ENCODE measurements at places on chromosomes 3 and 15.

GRCh38 chr3:25433106-25433505 lies 5.0 kb downstream of the RARB start:
- no peak for DNase-seq

DNA sequence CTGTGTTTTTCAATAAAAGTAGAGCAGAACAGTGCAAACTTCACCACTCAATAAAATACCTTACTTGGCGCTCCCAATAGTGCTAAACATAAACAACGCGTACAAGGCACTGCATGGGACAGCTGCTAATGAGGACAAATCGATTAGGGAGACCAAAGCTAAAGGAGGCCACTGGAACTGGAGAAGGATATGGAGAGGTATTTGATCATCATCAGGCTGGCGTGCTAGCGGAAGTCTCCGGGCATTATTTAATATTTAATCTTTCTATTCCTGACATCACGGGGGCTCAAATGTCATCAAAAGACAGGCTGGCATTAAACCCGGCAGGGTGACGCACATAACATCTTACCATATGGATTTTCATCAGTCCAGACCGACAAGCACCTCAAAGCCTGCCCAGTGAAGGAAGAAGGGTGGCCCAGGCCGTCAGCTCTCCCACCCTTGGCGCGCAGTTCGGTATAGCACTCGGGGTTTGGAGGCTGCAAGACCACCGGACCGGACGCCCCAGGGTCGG lies 604 bp downstream of the CCPG1 start:
- peak; percentile 34 for DNase-seq

- no peak for DNase-seq
Observed at GRCh38 chr3:62875558-62876002, 364 bp upstream of the CADPS start.

- DNase-seq, result no peak
Observed at GRCh38 chr3:48687220-48687678, 1.5 kb upstream of the NCKIPSD start.

DNA sequence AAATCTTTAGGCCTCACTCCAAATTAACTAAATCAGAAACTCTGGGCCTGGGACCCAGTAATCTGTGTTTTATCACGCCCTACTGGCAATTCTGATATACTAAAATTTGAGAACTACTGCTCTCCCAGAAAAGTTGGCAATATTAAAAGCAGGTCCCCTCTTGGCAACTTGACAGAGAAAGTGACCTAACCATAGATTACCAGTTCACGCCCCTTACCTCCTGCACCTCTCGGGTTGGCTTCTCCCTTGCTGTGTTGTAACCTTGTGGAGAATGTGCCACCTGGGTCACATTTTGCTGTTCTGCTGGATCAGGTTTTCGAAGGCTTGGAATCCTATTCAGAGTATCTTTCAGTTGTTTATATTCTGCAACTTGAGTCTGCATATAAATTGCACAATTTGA lies 59.1 kb downstream of the GOLIM4 start:
- no peak for DNase-seq

- no peak for DNase-seq
Observed at GRCh38 chr3:127693336-127693843, 20.6 kb downstream of the ABTB1 start.

- peak; percentile 36 for DNase-seq
Observed at GRCh38 chr15:77527164-77527778, 105.4 kb downstream of the LINGO1 start.

DNA sequence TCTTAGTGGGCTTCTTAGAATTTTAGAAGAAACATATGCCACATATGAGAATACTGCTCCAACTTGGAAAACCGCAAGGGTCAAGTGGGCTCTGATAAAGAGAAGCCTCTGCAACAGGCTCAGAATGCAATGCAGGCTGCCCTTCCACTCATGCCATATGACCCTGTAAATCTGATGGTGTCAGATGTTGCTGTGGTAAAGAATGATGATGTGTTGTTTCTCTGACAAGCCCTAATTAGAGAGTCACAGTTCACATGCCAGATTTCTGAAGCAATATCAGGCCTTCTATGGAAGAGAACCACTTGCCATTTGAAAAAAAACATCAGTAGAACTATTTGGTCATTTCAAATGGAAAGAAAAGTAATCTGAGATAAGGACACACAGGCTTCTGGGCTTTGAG lies 749.6 kb downstream of the AGBL1 start:
- DNase-seq, result no peak

- DNase-seq, result peak; percentile 75
Observed at GRCh38 chr15:26126819-26127387, 263.8 kb upstream of the ATP10A start.

GRCh38 chr15:99495430-99496301 lies 70.1 kb upstream of the MEF2A start:
- no peak for DNase-seq

DNA sequence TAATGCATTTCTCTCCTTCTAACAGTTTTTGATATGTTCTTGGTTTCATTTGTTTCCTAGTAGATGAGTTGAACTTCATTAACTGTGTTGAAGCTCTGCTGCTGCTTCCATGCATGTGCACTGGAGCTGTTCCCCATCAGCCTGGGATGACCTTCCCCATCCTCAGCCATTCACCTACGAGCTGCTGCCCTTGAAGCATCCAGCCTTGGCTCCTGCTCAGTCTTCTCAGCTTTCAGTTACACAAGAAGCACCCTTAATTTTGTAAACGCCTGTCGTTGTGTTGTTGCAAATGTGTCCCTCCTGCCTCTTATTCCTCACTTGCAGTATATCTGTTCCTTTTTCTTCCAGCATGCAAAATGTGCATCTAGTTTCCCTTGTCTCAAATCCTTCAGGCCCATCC lies 8.5 kb upstream of the ZXDC start:
- DNase-seq, result no peak

GRCh38 chr3:115819785-115820384 lies 196.6 kb downstream of the GAP43 start:
- DNase-seq, result peak; percentile 53

- DNase-seq, result no peak
Observed at GRCh38 chr3:113255100-113255853, 43.9 kb downstream of the BOC start.

GRCh38 chr3:37457378-37458065 lies 283.1 kb upstream of the LRRFIP2 start:
- DNase-seq, result no peak

All from NCI-H510A treated with DMSO at 0.1 percent for 48 hours (cell line).